ENCODE measurements at places on chromosomes 5 and 9.

DNA sequence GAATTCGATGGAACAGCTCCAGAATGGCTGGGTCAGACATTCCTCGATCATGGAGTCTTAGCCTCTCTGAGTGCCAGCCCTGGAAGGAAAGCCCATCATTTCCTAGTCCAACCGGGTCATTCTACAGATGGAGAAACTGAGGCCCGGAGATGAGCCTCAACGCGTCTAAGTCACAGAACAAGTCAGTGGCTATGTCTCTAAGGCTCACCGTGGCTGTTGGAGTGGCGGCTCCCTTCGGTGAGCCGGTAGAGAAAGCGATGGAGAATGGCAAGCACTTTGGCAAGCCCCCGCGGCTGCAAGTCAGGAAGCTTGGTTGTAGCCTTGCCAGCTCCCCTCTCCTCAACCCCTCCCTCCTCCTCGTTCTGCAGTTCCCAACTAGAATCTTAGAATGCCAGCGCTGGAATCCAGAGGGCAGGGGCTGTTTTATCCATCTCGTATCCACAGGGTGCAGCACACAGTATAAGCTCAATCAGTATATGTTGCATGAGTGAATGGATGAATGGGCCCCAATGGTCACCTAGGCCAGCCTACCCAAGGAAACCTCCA lies 438 bp upstream of the ARSI start:
- DNase-seq: no peak

- no peak for DNase-seq
Measured at GRCh38 chr5:73912821-73913271, 286.9 kb downstream of the ARHGEF28 start.

DNA sequence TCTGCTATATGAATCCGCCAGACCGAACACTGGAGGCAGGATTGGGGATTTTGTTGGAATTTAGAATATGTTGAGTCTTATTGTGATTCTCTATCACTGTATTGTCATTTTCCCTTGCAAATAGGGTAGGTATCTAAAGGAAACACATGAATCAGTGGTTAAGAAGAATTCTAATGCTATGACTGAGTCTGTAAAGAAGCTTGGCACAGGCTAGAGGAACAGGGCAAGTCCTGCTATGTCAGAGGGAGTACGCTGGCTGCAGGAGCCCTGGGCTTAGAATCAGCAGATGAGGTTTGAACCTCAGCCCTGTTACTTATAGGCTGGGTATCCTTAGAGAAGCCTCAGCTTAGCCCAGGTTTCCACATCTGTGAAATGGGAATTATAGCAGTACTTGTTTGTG lies 198.1 kb downstream of the NR3C1 start:
- no peak for DNase-seq

- no peak for DNase-seq
Measured at GRCh38 chr5:63596254-63596653, 366.0 kb downstream of the HTR1A start.

DNA sequence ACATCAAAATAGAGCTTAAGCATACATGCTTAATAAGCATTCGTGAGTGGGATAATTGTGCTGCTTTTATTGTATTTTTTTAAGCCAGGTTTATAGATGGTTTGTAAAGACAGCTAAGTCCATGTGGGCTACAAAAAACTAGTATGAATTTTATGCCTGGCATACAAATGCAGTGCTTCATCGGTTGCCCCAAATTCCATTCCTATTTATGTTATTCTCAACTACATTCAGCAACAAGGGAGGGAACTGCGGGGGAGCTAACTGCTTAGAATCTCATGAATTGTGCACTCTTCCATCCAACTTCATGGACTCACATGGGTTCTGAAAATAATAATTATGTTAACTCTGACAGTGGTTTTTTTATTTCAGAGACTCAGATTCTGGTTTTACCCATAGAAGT lies 199.2 kb downstream of the FAM170A start:
- DNase-seq: no peak

DNA sequence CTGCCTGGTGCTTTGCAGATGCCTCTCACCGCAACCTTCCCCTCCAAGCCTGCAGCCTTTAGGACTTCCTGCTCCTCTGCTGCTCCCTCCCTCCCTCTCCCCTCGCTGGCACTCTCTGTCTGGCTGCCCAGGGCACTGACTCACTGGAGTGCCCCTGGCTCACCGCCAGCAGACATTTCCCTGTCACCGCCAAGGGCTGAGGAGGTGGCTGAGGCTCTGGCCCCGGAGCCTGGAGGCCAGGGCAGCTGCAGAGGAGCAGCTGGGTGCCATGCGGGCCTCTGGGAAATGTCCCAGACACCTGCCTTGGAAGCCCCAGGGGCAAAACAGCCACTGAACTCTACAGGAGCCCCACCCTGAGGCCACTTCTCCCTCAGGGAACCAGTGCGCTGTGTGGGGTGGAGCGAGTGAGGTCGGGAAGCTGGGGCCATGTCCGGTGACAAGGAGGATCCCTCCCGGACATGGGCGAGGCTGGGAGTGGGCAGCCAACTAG lies 53.4 kb downstream of the TENT4A start:
- DNase-seq: peak; percentile 30

DNA sequence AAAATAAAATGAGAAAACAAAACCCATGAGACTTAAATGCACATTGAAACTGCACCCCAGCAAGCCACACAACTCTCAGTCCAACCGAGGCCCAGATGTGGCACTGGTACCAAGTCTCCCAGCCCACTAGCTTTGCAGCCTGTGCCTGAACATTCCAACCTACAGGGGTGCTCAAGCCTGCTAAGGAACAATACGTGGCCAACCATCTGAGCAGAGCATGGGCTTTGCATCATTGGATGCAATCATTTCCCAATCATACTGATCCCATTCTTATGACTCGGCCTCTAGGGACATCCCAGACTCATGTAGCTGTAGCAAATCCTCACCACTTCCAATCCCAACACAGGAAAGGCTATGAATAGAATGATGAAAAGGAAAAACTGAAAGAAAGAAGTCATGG lies 297.2 kb downstream of the SPOCK1 start:
- DNase-seq: no peak

GRCh38 chr5:89055695-89056085 lies 172.7 kb upstream of the MEF2C start:
- no peak for DNase-seq

GRCh38 chr5:146947181-146947941 lies 68.8 kb upstream of the PPP2R2B start:
- no peak for DNase-seq

GRCh38 chr9:135815830-135816650 lies 91.3 kb downstream of the CAMSAP1 start:
- DNase-seq: no peak

DNA sequence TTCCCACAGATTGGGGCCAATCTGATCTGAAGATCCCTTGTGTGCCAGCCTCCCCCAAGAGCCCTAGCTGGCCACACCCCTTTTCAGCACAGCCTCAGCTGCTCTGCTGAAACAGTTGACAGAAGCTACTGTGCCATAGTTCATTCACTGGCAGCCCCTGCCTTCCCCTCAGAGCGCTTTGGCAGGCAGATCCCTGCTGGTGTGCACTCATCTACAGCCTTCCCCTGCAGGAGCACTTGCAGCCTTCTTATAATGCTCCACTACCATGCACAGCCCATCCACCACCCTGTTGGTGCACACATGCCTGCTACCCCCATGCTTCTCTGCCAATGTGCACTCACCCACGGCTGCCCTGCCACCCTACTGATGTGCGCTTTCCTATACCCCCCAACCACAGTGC lies 471.3 kb downstream of the MTRR start:
- DNase-seq: no peak

- no peak for DNase-seq
Measured at GRCh38 chr9:127336086-127336485, 60.9 kb upstream of the SLC2A8 start.
